SW 1271 (cell line): ENCODE measurements at places on chromosomes 16 and 17.

DNA sequence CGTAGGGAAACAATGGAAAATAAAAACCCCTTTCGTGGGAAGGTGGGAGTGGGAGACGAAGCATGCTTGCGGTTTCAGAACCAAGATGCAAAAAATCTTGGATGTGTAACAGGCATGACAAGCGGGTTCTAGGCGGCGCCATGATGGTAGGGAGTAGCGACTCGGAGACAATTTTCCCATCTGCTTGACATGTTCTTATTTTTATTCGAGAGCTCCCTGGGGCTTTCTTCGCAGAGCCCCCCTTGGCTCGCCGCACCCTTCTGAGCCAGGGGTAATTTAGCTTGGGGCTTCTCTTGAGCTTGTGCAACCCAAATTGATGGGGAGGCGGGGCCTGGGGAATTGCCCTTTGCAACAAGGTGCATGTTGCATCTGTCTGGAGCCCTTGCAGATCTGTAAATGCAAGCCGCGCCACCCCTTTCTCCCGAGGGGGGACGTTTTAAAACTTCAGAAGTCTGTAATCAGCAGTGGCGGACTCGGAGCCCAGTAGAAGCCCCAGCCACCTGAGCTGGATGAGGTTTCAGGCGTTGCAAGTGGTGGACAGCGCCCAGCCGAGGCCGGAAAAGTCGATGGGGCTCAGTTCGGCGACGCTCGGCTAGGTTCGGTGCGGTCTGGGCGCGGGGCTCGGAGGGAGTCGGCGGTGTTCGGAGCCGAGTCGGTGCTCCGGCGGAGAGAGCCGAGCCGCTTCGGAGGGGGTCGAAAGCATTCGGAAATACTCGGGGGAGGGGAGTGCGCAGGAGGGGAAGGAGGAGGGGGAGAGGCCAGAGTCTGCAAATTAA is 2.9 kb downstream of the GNAO1 start:
- DNase-seq = no peak

DNA sequence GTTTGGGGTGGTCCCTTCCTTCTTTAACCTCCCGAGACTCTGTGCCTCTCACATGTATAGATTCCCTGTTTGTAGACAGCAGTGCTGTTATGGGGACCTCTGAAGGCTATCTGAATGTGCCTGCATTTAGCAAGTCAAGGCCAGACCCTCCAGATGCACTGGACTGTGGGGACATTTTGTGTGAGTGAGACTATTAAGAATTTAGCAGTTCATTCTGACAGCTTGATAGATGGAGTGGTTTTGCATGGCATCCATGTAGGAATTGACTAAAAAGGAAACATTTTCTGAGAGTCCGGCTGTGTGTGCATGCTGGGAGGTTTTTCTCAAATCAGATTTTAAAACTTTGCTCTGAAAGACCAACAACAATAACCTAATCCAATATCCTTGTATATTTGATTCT is 226.3 kb downstream of the MSI2 start:
- no peak for DNase-seq

- no peak for DNase-seq
Observed at GRCh38 chr16:4313563-4314531, 2.0 kb upstream of the GLIS2 start.

- DNase-seq = no peak
Observed at GRCh38 chr16:74184839-74185238, 111.8 kb upstream of the PSMD7 start.

GRCh38 chr16:90007015-90007414 is 12.2 kb downstream of the DBNDD1 start:
- no peak for DNase-seq
